HT-29 (cell line): ENCODE measurements at places on chromosomes 16 and 17. TPM values are rescaled to one million over a fixed set of nuclear protein-coding genes. Genes with fewer than 3 reads are reported as not detected.

DNA sequence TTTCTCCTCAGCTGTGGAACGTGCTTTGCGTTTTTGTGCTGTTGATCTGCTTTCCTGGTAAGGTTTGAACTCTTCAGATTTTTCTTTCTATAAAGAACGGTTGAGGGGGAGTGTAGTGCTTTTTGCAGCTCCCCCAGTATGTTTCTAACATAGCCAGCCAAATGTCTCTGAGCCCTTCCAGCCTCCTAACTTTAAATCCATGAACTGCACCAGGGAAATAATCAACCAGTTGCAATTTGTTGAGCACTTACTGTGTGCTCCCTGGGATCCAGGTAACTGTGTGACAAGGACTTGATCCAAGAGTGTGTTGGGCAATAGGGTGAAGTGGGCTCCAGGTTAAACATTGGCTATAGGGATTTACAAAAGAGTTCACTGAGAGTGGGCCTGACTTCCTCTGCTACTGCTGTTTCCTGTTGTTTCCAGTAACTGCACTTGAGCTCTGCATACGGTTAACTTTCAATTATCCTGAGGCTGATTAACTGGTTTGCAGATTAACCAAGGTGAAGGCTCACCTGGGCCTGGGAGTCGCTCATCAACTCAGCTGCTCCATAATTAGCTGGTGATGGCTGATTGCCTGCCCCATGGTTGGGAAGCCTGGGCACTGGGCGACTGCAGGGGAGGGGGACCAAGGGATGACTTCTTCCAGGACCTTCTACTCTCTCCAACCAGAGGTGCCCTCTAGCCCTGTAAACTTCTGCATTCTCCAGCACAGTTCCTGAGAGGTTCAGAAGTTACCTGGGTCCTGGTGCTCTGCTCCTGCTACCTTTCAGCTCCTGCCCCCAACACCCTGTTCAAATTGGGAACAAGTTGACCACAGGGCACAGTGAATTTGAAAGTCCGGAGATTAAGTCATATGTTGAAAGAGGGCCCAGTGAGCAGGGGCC, 19.5 kb downstream of the HLF start:
- no peak for DNase-seq

DNA sequence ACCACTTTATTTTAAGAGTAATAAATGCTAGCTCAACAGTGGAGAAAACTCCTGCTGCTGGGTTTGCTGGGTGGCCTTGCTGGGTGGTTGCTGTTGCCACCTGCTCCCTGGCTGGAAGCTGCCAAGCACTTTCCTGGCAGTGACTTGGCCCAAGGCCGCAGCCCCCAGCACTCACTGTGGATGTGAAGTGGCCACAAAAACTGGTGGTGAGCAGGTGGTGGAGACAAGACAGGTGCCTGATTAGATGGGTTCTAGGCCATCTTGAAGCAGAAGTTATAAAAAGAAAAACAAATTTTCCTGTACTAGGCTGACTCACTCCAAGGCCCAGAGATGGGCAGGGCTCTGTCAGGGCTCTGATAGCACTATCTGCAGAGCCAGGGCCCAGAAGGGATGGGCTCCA, 224.7 kb upstream of the NLRP1 start:
- no peak for DNase-seq

DNA sequence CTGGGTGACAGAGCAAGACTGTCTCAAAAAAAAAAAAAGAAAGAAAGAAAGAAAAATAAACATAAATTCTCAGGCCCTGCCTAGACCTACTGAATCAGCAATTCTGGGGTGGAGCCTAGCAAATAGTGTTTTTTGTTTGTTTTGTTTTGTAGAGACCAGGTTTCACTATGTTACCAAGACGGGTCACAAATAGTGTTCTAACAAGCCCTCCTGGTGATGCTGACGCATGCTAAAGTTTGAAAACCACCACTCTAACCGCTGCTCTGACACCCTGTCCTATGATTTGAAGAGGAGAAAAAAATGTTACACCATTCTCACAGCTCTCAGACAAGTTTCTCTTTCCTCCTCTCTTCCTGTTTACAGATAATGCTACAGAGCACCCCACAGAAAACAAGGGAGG, 1.5 kb downstream of the MRPL10 start:
- DNase-seq: no peak

DNA sequence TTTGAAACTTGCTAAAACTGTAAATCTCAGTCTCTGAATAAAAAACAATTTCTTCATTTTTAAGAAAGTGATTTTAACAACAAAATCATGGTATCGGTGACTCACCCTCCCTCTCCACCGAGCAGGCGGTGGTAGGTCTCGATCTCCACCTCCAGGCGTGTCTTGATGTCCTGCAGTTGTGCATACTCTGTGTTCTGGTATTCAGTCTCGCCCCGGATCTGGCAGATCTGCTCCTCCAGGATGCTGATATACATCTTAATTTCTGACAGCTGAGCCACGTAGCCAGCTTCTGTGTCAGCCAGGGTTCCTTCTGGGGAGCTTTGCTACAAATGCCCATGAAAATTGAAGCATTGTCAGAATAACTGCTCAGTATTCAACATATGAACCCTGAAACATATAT, 15.4 kb upstream of the KRT24 start:
- DNase-seq: no peak

GRCh38 chr17:64063766-64064224, 43.4 kb upstream of the ICAM2 start:
- peak; percentile 79 for DNase-seq

DNA sequence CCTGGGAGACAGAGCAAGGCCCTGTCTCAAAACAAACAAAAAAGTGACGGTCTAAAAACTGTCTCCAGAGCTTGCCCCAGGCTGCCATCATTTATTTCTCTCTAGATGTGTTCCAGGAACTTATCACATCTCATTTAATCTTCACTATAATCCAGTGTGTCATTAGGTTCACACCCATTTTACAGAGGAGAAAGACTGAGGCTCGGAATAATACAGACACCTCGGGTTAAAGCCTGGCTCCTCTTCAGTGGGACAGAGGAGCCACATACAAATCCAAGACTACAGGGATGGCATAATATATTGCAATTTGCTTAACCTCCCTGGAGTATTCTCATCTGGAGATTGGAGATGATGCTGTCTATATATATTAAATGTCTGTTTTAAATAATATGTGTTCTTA, 5.9 kb downstream of the PDILT start:
- DNase-seq: no peak

- no peak for DNase-seq
Measured at GRCh38 chr16:11793840-11794239, 3.2 kb downstream of the ZC3H7A start.

DNA sequence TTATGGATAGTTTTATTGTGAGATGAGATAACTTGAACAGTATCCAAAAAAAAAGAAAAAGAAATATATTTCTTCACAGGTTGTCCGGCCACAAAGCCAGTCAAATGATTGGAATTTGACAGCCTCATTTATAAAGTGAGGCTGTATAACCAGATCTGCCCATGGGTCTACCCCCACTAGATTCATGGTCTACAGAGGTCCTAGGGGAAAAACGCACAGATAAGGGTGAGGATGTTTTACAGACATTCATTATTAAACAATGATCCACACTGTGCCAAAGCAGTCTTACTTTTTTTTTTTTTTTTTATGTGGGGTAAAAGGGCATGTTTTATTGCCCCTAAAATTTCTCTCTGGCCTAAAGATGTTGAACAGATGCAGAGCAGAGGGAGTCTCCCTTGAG, 1503.0 kb upstream of the CDH8 start:
- DNase-seq: no peak

- DNase-seq: no peak
Measured at GRCh38 chr16:10938321-10938720, 3.9 kb downstream of the DEXI start.

Gene HS3ST2
- not detected in 2 replicates for total RNA-seq

GRCh38 chr16:324451-325334, 27.8 kb downstream of the AXIN1 start:
- peak; percentile 82 for DNase-seq

DNA sequence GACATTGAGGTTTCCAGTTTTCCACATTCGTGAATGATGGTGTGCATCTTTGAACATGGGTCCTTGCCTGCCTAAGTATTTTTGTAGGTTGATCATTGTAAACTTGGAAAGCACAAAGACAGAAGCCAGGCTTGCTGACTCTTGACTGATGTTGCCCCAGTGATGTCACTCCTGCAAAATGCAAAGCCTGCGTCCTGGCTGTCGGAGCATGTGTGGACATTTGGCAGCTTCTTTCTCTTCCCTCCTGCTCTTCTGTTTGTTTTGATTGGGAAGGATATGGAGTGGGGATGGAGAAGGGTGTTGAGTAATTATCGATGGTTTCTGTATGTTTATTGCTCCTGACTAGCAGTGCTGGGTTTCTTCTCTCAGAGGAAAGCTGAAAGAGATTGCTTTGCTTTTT, 3.2 kb downstream of the NDE1 start:
- no peak for DNase-seq

GRCh38 chr17:30082773-30083172, 33.8 kb upstream of the NSRP1 start:
- no peak for DNase-seq

DNA sequence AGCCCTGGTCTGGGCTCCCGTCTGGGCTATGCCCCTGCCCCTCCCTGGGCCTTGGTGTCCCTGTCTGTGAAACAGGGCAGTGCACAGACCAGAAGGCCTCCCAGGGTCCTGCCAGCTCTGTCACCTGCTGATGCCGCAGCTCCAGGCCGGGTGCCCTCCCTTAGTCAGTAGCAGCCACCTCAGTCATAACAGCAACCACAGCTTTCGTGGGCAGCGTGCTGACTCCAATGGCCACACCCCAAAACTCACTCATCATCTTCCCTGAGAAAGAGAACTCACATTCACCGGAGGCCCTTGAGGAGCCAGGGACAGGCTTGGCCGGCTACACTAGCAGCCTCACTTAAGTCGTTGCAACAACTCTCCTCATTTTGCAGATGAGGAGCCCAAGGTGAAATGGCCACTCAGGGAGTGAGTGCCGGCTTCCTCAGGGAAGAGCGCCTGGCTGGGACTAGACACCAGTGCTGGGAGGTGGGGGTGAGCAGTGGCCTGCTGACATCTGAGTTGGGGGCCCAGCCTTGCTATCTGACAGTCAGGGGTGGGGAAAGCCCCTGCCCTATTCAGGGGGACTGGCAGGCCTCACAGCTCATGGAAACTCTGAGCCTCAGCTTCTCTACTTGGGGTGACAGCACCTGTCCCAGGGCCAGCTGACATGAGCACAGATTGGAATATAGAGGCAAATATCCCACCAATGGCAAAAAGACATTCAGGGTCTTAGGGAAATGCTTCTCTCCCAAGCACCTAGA, 22.6 kb downstream of the SLC5A10 start:
- DNase-seq: no peak

DNA sequence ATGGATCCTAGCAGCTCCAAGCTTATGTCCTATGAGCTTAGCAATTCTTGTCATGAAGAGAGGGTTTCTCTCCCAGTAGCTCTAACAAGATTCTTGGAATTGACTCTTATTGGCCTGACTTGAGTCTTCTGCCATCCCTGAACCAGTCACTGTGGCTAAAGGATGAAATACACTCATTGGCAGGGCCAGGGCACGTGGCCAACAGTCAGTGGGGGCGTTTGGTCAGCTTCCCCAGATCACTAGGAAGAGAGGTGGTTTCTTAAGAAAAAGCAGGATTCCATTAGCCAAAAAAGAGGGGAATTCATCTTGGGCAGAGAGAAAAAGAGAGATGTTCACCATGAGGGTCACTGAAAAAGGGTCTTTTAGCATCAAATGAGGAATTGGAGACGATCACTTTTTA, 363.2 kb downstream of the SNX29 start:
- no peak for DNase-seq

Gene CTRB1
- not detected in 2 replicates for total RNA-seq

GRCh38 chr16:1938316-1938715, 4.7 kb downstream of the MSRB1 start:
- no peak for DNase-seq

Gene KCNAB3
- 0.74 and 1.4 TPM in 2 replicates for total RNA-seq

GRCh38 chr17:59028328-59028727, 78.4 kb downstream of the TRIM37 start:
- no peak for DNase-seq

- peak; percentile 70 for DNase-seq
Measured at GRCh38 chr17:40596261-40596919, 31.1 kb upstream of the CCR7 start.

- no peak for DNase-seq
Measured at GRCh38 chr17:14776791-14777190, 475.9 kb downstream of the HS3ST3B1 start.

Gene TP53TG3D
- not detected in 2 replicates for total RNA-seq

Gene LGALS9B
- not detected in 2 replicates for total RNA-seq

DNA sequence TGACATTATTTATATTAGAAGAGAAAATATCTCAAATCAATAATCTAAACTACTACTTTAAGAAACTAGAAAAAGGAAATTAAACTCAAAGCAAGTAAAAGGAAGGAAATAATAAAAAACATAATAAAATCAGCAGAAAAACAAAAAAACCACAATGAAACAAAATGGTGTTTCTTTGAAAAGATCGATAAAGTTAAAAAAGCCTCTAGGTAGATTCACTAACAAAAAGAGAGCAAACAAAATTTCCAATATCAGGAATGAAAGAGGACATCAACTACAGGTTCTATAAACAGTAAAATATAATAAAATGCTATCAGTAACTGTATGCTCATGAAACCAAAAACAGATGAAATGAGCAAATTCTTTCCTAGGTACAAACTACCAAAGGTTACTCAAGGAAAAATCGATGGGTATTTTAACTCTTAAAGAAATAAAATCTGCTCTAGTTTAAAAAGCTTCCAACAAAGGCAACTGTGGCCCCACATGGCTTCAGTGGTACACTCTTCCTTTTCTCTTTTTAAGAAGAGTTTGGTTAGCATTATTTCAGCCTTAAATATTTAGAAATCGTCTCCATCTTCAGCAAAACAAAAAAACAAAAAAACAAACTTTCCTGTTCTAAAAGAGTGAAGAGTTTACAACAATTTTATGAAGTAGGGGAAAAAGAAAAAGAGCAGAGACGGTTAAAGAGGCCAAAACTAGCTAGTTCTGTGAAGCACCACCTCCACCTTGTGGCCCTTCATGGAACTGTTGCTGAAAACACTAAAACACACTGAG, 102.2 kb downstream of the TRIM37 start:
- DNase-seq: peak; percentile 76

- DNase-seq: peak; percentile 64
Measured at GRCh38 chr16:48383877-48384519, 1.2 kb downstream of the SIAH1 start.

GRCh38 chr17:40314584-40314956, 5.6 kb downstream of the RARA start:
- peak; percentile 97 for DNase-seq

Gene NACA2
- not detected in 2 replicates for total RNA-seq

DNA sequence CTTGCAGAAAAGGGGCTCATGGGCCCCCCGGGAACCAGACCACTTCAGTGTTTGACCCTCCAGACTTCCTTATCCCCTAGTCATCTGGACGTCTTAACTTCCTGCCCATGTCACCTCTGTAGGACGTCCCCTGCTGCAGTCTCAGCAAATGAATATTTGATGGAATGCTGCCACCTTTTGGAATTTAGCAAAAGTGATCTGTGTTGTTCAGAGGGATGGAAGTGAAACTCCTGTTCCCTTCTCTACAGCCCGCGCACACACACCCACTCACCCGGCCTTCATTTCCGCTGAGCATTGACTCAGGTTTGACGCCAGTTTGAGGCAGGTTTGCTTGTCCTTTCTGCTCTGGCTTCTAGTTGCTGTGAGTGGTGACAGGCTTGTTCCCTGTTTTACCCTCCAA, 507.2 kb upstream of the EEF2KMT start:
- peak; percentile 33 for DNase-seq

Gene PERCC1
- total RNA-seq: 0.10 TPM in 1 of 2 replicates, not detected in the other
